Activated naive CD4-positive, alpha-beta T cell (primary cell): ENCODE measurements at places on chromosomes 13 and 19.

DNA sequence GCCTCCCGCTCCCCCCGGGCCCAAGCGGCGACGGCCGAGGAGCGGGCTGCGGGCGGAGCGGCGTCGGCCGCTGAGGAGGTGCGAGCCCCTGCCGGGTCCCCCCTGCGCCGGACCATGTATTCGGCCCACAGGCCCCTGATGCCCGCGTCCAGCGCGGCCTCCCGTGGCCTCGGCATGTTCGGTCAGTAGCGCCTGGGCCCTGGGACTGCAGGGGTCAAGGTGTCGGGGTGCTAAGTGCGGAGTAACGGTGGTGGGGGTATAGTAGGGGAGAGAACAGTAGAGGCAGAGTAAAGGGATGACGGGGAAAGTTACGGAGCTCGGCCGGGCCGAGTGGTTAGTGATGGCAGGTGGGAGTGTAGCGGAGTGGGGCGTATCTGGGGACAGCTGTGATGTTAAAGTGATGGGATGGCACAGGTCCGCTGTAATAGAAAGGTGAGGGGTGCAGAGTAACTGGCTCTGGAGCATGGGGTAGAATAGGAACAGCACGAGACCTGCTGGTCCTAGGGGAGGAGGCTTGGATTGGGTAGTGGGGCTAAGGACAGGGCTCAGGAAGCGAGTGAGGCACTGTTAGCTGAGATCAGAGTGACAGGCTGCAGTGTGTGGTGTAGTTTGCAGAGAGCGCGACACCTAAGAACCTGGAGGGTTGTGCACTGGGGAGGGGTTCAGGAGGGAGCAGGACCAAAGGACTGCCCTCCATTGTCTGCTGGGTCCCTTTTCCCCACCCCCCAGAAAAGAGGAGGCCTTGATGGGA lies 15.7 kb downstream of the CIC start:
- DNase-seq = no peak

DNA sequence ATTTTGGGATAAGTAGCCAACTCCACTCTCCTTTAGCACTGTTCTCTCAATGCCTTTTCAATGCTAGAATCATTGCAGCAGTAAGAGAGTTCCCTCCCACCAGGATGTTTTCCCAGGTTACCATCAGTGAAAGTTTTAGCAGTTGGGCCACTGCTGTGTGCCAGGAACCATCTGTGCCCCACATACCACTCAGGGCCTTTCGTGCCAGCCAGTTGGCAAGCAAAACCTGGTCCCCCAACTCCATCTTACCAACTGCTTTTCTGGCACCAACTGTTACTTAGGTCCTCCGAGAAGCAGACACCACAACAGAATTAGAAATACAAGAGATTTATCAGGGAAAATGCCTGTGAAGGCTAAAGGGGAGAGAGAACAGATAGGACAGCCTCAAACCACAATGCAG lies 533.4 kb upstream of the NBEA start:
- DNase-seq = no peak

DNA sequence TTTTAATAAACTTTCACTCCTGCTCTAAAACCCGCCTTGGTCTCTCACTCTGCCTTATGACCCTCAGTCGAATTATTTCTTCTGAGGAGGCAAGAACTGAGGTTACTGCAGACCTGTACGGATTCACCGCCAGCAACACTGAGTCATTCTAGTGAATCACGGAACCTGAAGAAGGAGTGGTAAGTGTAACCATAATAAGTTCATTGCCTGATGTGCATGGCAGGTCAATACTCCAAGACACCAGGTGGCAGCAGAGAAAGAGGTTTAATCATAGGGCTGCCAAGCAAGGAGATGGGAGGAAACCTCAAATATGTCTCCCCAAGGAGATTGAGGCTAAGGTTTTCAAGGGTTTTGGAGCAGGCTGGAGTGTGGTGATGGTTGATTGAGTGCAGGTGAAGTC lies 204.3 kb upstream of the IPO5 start:
- no peak for DNase-seq

GRCh38 chr13:31090961-31091624 lies 70.6 kb downstream of the HSPH1 start:
- DNase-seq = no peak

GRCh38 chr13:38348861-38349389 lies 726 bp upstream of the UFM1 start:
- no peak for DNase-seq

- DNase-seq = peak; percentile 67
Measured at GRCh38 chr13:91347996-91348905, 764 bp downstream of the MIR17HG start.
